ENCODE measurements at places on chromosomes 12 and 14.

- DNase-seq: no peak
Measured at GRCh38 chr14:91925001-91925726, 22.3 kb downstream of the FBLN5 start.

- DNase-seq: no peak
Measured at GRCh38 chr12:71474791-71475190, 35.2 kb downstream of the LGR5 start.

GRCh38 chr14:73287071-73287470, 49.8 kb downstream of the PAPLN start:
- DNase-seq: no peak

DNA sequence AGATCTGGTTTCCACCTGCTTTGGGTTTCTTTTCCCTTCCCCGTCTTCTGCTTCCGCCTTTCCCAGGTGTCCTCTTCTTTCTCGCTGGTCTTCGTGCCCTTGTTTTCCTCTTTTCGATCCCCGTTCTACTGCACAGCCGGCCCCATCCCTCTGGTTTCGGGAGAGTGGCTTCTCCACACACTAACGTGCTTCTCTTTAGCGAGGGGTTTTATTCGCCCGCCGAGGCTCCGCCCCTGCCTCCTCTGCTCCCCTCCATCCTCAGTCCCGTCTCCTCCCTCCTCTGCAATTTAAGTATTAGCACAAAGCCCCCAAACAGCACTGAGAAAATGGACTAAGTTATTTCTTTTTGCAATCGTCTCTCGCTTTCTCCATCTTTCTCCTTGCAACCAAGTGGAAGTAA, at the start of gene SLC7A8:
TSS of gene SLC7A8 (minus strand) at position 182 of the 400 bp plus-strand sequence. CDS start 746 bp downstream, outside the sequence.
- DNase-seq: peak; percentile 7

GRCh38 chr12:67649261-67649569, 670 bp downstream of the DYRK2 start:
- no peak for DNase-seq

- DNase-seq: no peak
Measured at GRCh38 chr14:94051115-94051514, 25.0 kb downstream of the OTUB2 start.

DNA sequence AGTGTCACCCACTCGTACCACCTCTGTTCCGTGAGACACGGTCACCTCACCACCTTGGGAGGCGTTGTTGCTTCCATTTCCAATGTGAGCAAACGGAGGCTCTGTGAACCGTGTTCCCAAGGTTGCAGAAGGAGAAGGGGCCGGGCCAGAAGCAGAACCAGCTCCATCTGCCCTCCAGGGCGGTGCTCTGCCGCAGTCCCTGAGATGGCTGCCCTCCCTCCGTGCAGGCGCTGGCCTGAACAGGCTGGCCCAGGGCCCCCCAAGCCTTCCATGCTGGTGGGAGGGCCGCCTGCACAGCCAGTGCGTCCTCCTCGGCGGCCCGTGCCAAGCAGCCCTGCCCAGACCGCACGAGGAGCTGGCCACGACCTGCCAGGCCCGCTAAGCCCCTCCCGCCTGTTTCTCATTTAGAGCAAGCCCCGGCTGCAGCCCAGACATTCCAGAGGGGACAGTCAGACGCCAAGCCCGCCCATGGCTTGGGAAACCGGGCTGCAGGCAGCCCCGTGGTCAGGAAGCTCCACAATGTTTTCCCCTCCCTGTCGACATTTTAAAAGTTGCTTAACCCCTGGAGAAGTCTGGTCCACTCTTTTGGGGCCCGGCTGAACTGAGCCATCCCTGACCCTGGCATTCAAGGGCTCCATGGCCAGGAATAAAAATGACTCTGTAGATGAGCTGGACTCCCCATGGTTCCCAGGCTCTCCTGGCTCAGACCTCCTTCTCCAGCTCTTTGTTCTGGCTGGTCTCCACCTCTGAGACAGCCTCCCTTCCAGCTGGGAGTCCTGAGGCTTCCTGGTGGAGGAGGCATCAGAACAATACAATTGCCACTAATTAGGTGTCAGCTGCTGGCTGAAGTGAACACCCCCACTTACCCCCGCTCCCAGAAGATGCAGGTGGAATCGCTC, 236.0 kb downstream of the BCL11B start:
- no peak for DNase-seq

DNA sequence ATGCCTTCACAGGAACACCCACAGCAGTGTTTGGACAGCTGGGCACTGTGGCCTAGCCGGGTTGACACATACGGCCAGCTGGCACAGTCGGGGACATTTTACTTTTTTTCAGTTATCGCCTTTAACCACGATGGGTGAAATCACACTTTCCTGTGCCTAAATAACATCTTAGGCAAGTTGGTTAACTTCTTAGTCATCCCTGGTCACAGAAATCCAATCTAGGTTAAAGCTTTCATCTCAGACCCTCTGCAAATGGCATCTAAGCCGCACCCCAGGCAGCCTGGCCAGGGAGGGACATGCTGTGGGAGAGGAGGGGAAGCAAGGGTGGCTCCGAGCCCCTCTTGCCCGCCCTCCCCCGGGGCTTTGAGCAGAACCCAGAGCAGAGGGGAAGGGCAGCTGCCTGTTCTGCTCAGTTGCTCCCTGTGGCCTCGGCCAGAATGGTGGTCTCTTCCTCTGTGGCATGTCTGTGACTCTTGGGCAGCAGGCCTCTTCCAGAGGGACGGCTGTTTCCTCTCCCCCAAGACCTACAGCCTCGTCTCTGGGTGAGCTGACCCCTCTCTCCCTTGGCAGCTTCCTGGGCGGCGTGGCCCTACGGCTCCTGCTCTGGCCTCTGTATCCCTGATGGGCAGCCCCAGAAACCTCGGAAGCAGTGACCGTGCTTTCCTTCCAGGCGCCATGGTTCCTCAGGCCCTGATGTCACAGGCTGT, 85.4 kb upstream of the DYNC1H1 start:
- no peak for DNase-seq

DNA sequence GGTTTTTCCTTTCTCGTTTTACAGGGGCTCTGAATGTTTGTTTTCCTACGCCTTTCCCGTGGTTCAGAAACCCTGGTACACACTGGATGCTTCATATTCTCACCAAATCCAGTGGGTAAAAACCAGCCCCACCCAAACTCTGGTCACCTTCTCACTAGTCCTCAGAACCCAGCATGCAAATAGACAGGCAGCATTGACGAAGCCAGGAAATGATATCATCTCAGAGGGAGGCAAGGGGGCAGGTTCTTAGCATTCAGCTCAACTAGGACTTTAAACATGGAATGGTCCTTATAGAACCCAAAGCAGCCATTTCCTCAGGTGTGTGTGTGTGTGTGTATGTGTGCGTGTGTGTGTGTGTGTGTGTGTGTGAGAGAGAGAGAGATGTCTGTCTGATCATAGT, 142.0 kb downstream of the KCNK10 start:
- DNase-seq: no peak

DNA sequence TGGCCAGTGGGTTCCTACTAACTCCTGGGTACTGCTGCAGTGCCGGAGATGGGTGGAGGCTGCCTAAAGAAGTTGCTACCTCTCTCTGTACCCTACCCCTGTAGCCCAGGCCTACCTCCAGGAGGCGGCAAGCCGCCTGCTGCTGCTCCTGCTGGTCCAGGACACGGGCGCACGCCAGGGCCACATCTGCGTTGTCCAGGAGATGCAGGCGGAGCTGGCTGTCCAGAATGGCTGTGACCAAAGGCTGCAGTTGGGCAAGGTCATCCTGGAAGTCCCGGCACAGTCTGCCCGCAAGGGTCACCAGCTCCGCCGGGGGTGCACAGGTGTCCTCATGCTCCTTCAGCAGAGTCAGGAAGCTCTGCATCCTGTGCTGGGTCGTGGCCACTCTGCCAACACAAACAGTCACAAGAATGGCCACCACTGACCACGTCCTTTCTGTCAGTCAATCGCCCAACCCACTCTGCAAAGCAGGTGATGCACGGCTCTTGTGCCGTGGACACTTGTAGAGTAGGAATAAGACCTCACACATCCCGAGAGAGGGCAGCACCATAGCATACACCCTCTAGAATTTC, 1.6 kb downstream of the ANHX start:
- no peak for DNase-seq

DNA sequence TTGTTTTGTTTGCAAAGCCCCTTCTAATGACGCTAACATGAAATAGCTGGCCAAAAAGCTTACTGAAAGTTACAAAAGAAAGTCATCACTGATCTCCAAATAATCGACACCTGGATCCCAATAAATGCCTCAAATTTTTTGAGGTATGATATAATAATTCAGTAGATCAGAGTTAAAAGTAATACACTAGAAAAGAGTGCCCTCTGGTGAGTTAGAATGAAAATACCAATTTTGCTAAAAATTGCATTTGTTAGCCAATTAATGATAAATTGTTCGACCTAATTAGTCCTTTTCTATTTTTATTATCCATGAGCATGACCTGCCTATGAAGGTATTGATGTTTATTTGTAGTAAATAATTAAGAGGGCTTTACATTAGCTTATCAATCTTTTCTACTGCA, 78.6 kb downstream of the CEP128 start:
- DNase-seq: no peak

DNA sequence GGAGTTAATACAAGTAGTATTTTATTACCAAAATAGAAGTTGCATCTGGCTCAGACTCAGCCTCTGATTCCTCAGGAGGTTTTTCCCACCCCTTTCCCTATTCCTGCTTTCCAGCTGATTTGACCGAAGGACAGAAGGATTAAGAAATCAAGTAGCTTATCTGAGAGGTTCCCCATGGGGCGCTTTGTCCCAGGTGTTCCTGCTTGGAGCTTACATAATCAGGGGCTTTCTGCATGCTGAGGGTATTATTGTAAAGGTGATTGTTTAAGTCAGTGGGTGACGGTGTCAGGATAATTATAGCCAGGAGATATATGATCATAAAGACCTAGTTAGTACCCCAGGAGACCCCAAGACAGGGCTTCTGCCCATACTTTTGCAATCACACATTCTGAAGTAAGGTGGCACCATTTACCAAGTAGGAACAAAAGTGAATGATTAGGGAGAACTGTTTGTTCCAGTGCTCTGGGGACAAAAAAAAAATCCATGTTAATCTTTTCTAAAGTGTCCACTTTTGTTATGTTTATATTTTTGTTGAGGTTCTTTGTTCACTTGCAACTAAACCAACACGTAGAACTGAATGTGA, 921.3 kb downstream of the NRXN3 start:
- no peak for DNase-seq

GRCh38 chr14:31703056-31703455, 141.9 kb downstream of the NUBPL start:
- no peak for DNase-seq

- DNase-seq: no peak
Measured at GRCh38 chr14:99972748-99973466, 92.3 kb upstream of the EVL start.

GRCh38 chr12:93022603-93023340, 93.7 kb upstream of the EEA1 start:
- DNase-seq: no peak

- no peak for DNase-seq
Measured at GRCh38 chr14:54330876-54331275, 65.9 kb upstream of the CDKN3 start.

DNA sequence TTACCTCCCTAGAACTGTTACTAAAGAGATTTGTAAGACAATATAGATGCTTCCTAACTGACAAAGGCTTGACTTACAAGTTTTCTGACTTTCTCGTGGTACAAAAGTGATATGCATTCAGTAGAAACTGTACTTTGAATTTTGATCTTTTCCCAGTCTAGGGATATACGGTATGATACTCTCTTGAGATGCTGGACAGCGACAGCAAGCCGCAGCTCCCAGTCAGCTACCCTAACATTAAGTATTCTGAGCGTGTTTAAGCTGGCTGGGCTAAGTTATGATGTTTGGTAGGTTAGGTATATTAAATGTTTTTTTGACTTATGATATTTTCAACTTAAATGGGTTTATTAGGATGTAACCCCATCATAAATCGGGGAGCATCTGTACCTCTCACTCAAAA, 55.2 kb upstream of the CDKL1 start:
- DNase-seq: no peak

DNA sequence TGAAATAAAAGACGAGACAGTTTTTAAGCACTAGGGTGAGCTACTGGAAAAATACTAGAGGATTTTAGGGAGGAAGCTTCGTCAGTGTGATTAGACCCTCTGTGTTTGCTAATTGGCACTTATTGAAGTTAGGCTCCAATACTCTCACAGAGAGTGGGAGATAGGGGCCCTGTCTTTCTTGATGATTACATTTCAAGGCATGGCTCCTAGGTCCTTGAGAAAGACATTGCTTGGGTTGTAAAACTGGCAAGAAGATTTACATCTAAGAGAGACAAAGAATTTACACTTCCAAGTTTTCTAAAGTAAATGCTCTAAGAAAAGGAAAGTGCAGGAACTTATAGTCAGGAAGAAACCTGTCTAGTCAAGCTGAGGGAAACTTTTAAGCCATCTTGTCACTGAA, 183.2 kb downstream of the C12orf50 start:
- no peak for DNase-seq

- no peak for DNase-seq
Measured at GRCh38 chr14:52596320-52596719, 43.7 kb downstream of the GPR137C start.

All from stimulated activated CD8-positive, alpha-beta memory T cell treated with anti-CD3 and anti-CD28 coated beads, Interleukin-4, amount 100 ng/mL, for 4 hours (primary cell).